ENCODE measurements at places on chromosomes 6 and 20. TPM values are rescaled to one million over a fixed set of nuclear protein-coding genes. Genes with fewer than 3 reads are reported as not detected.

DNA sequence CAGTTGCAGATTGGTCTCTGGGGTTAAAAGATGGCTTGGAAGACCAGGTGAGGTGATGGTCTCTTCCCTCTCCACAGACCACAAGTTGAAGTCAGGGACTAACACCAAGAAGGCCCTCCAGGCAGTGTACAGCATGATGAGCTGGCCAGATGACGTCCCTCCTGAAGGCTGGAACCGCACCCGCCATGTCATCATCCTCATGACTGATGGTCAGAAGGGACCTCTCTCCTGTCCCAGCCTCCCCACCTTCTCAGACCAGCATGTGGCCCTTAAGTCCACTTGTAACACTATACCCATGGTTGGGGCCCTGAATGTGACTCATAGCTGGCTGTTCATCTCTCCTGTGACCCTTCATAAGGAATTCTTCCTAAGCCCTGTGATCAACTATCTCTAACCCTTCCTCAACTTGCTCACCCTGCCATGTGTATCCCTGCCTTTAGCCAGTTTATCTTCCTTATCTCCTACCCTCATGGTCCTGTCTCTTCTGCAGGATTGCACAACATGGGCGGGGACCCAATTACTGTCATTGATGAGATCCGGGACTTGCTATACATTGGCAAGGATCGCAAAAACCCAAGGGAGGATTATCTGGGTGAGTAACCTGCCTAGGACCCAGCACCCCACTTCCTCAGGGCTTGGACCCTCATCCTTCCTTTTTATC, 3.0 kb downstream of the CFB start:
- no peak for DNase-seq

The ADGB gene
- total RNA-seq: not detected

DNA sequence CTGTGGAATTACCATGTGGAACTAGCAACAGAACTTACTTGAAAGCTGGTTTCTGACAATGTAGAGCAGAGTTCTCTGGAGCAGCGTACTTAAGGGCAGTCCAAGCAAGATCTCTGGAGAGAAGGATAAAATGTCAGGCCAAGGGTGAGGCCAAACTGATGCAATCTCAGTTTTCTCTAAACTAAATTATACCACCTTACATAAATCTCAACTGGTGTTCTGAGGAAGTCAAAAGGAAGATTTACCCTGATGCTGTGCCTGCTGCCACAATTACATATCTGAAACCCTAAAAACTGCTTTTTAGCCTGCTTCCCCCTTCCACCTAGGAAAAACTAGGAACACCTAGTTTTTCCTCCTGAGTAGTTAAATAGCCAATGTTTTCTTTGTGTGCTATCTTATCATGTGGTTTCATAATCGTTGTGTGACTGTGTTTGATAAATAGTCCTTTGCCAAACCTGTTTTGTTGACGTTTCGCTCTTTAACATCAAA, 28.1 kb downstream of the NCOA7 start:
- DNase-seq: no peak

DNA sequence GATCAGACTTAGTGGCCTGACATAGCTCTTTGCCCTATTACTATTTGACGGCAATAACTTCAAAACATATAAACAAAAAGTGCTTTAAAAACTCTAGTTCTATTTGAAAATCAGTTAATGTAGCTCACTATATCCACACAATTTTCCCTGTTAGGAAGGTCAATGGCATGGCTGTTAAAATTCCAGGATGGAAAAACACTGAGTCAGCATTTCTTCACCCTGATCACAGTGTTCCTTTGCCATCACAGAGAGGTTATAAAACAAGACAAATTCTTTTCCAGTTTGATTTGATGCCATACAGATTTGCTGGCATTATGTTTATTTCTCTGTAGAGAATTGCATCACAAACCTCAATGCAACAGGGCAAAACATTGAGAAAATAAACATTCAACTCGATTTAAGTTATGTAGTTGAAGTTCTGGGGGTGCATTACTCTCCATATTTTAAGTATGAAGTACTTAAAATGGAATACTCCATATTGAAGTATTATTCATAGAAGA, 253.7 kb upstream of the HSF2 start:
- no peak for DNase-seq

The LY6G6D gene
- not detected for total RNA-seq

The FOXQ1 gene
- not detected for total RNA-seq

The MUC21 gene
- total RNA-seq: not detected

DNA sequence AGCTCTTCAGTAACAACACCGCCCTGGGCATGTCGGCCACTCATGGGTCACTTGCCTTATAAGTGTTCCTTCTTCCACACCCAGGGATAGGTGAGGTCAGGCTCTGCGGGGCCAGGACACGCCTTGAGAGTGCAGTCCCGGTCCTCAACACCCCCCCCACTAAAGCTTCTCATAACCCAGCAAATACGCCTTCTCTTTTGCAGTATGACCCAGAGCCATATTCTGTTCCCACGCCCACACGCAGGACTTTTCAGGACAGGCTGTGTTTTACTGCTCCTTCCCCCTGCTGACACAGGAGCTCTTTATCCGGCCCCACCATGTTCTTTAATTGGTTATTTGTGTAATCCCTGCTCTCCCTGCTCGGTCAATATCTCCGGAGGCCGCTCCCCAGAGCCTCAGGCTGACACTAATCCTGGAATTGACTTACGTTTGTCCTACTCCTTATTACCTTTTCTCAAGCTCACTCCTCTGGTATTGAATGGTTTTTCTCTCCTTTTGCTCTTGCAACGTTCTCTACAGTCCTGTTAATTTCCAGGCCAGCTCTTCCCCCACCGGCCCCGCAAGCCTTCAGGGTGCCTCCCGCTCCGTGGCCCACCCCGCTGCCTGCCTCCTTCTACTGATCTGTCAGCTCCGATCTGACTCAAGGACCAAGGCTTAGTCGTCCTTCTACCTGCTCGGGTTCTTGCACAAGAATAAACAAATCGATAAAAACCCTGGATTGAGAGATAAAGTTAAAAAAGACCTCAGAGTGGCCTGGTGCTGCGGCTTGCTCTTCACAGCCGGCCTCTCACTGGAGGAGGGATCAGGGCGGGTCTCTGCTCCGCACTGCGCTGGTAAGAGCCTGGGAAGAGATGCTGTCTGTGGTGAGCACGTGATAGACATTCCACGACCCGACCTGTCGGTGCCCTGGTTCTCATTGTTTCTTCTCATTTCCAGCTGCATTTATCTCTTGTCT, 357.5 kb downstream of the ZFAND3 start:
- no peak for DNase-seq

DNA sequence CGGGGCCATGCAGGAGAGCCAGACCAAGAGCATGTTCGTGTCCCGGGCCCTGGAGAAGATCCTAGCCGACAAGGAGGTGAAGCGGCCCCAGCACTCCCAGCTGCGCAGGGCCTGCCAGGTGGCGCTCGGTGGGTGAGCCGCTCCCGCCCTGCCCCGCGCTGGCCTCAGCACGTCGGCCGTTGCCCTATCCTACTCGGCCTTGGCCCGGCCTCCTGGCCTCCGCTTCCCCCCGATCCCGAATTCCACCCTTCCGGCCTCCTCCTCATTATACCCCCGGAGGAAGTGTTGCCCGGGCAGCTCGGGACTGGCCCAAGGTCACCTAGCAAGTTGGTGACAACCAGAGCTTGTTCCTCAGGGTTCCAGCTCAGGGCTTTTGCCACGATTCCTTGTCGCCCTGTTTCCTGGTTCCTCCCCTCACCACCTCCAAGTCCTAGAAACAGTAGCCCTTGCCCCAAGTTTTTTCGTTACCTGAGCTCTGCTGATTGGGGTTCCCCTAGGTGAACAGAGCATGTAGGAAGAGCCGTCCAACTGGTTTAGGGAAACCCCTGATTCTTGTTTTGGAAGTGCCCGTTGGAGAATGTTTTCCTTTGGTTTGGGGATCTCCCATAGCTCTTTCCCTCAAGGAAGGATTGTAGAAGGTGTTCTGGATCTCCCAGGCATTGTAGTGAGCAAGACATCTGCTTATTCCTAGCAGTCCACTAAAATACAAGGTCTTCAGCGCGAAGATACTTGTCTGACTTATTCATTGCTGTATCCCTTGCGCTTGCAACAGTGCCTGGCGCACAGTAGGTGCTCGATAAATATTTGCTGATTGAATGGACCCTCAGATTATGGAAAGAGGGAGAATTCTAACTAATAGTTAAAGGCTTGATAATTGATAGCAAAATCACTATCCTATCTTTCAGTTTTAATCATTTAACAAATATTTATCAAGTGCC, 641 bp downstream of the ARFGEF2 start:
- peak; percentile 55 for DNase-seq

DNA sequence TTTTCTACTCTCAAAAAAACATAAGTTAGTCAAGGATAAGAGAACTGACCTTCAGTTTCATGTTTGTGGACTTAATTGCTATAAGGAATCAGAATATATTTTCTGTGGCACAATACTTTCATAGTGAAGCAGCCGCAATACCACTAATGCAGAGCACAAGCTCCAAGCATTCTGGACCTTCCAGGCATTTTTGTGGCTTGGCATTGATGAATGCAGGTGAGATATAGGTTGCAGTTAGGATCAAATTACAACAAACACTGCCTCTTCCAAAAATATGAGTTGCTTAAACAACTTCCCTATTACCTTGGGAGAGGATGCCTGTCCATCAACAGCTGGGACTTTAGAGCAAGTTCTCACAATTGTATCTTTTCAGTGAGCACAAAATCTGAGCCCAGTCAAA, 162.8 kb upstream of the RSPO3 start:
- DNase-seq: no peak

DNA sequence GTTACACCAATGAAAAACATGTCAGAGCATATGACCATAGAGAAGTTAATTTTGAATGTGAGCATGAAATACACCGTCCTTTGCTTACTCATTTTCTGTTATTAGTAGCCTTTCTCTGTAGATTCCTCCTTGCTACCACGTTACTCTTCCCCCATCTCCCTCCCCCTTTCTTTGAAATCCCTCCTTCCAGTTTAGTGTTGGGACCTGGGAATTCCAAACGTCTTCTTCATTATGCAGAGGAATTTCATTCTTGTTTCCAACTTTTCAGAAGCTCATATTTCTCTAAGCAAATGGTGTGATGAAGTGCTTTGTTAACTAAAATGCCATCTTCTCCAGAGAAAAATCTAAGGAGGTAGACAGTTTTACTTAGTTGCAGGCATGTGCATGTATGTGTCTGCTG, 122.4 kb downstream of the MCHR2 start:
- DNase-seq: no peak

Data from psoas muscle (tissue), 8 donors.